HCEC 1CT (cell line): ENCODE measurements at places on chromosomes 12 and 14.

DNA sequence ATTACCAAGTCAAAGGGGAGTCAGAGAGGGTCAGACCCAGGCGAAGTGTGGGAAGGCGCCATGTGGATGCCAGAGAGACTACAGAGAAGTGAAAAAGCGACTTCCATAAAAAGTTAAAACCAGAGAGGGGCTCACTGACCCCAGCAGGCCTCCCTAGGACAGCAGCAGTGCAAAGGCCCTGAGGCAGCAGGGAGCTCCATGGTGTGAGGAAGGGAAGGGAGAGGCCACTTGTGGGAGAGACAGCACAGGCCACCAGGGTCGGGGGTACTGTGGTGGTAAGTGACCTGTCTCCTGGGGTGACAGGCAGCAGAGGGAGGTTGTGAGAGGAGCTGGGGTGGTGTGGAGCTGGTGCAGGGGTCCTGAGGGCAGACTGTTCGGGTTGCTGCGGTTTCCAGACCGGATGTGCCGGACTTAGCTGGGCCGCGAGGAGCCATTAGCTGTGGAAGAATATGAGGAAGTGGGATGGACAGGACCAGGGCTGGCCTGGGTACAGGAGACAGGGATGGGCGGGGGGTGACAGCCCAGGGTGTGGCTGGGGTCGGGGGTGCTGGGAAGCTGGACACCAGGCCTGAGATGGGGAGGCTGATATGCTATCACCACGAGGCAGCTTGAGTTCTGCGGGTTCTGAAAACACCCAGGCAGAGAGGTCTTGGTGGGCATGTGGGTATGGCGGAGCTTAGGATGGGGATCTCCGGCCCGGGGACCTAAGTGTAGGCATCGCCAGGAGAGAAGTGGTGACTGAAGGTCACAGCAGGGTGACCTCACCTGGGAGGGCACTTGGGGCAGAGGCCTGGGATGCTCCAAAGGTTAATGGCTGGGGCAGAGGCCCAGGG is 22.7 kb downstream of the SETD1B start:
- no peak for DNase-seq

- DNase-seq, result no peak
Measured at GRCh38 chr12:40209886-40210285, 14.9 kb upstream of the LRRK2 start.

DNA sequence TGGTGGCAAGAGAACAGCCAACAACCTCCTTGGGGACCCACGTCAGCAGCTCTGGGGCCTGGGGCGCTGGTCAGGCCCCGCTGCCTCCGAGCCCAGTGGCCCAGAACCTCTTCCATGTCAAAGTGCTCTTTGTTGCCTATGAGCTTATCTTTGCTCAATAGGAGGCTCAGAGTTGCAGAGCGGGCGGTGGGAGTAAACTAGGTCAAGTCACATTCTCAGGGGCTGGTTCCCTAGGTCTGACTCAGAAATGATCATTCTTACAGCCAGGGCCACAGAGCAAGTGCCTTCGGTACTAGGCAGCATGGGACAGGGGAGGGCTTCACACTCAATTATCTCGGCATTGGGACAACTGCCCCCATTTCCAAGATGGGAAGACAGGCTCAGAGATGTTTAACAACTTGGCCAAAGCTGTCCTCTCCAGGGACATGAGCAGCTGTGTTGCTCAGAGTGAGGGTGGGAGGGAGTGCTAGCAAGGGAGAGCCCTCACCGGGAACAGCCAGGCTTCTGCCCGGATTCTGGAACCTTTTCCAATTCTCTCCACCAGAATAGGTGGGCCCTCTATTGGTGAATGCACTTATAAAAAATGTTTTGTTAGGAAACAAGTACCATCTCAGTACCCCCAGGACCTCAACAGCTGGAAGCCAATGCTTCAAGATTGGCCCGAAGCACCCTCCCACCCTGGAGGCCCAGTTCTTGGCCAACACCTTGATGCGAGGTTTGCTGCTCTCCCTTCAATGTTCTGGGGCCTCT is 11.9 kb downstream of the SLC25A29 start:
- no peak for DNase-seq

- peak; percentile 27 for DNase-seq
Measured at GRCh38 chr14:21326972-21327371, 47.1 kb downstream of the RPGRIP1 start.

- no peak for DNase-seq
Measured at GRCh38 chr12:105930557-105931503, 207.9 kb downstream of the NUAK1 start.

DNA sequence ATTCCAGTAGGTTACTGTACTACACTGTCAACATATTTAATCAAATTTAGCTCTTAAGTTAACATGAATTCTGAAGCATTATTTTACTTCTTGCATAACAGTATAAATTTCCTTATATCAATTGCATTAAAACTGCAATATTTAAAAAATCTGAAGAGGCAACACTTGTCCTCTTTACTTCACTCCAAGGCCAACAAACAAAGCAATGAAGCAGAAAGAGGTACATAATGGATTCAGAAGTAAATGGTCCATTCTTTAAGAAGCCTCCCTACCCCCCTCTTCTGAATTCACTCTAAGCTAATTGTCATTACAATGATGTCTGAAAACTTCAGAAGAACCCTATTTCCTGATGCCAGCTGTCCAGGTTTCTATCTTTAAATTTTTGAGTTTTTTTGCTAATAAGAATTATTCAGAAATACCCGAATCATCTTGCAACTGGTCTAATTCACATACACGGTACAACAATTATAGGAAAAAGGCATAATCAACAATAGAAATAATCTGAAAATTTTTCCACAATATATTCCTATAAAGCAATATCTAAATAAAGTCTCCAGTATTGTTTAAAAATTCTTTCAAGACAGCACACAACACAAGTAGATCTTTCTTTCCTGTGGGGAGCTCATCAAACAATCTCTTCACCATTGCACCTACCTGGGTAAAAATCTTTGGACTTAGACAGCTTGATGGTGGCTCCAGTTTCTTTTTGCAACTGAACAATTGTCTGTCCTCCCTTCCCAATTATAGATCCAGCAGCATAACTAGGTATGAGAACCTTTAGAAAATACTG is 2.9 kb downstream of the NOVA1 start:
- DNase-seq, result no peak

- DNase-seq, result no peak
Measured at GRCh38 chr12:1919763-1920162, 1.3 kb upstream of the CACNA2D4 start.

GRCh38 chr14:96568621-96569020 is 66.4 kb downstream of the PAPOLA start:
- DNase-seq, result no peak

DNA sequence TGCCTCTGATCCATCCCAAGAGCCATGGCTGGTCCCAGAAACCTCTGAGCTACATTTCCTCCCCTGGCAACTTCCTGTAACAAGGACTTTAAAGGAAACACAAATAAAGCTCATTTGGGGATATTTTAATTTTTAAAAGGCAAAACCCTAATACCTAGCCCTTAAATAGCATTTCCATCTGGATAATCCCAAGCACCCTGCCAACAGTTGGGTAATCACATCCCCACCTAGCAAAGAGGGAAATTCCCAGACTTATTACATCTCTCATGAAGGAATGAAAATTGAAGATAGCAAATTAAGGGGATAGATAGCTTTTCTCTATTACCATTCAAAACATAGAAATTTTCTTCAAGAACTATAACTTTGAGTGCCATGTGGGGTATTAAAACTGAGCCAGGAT is 213.7 kb upstream of the BMP4 start:
- DNase-seq, result no peak

GRCh38 chr14:57179273-57179672 is 89.4 kb downstream of the EXOC5 start:
- no peak for DNase-seq
